ENCODE measurements at places on chromosomes 3 and 15.
A peak's percentile ranks its signal among the peaks of the same experiment; 100 is the strongest.

GRCh38 chr3:42119561-42120355 is 28.6 kb downstream of the TRAK1 start:
- DNase-seq: no peak

DNA sequence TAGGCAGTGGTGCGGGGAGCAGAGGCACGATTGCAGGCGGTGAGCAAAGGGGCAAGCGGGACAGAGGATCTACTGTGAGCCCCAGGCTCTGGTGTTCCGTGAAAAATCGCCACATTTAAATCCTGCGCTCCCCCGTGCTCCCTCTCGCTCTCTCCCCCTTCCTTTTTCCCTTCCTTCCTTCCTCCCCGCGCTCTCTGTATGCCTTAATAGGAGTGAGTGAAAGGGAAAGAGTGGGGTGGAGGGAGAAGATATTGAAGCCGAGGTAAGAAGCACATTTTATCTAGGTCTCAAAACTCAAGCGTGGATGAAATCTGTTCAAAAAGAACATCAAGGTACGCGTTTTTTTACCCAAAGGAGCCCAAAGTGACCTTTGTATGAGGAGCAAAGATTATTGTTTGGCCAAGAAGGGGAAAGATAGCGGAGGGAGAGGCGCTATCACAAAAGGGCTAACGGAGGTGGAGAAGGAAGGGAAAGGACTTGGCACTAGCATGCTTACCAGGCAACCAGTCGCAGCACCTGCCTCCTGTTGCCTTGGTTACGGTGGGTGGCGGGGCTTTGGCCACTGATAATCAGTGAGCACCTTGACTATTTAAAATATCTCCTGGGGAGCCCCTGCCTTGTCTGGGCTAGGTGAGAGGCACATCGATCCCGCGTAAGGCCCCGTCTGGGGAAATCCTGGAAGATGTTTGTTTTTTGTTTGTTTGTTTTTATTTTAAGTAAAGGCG is 14.9 kb upstream of the AEN start:
- DNase-seq: no peak

DNA sequence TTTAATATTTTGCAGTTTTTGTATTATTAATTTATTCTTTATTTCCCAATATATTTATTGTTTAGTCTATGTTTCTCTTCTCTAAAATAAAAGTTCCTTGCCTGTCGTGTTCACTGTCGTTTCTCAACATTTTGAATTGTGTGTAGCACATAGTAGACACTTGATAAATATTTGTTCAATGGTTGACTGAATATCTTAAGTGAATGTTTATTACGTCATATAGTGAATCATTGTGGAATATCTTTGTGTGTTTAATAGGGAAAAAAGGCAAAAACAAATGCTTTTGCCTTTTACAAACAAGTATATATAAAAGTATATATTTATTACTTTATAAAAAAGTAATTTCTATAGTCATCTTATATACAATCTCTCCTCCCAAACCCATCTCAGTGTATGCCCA is 572.3 kb downstream of the EPHA3 start:
- no peak for DNase-seq

GRCh38 chr3:196968233-196969133 is at the start of gene PIGZ:
PIGZ (minus strand) TSS chr3:196968833; CDS start chr3:196952031, 16,802 bp downstream.
- no peak for DNase-seq

DNA sequence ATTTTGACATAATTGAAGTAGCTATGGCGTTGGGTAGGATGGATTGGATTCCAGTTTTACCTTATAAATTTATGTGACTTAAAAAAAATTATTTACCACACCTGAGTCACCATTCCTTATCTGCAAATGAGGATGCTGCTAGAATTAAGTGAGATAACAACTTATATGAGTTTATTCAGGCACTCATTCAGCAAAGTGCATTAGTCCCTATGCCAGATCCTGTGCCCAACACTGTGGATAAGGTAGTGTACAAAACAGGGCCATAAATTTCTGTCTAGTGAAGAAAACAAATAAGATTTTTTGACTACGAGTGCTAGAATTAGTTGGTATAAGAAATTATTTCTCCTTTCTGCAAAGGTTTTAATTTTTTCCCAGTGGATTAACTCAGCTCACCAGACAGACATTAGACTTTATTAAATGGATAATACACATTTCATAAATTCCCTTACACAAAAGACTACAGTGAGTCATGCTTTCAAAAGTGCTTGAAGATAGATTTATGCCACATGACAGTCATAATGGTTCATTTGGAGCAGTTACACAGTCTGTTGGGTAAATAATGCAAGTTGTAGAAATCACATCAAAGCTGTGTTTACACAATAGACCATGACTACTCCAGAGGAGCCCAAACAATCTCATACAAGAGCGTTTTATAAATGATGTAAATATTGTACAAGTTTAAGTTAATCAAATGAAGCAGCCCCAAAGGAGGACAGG is 129.9 kb upstream of the TGFBR2 start:
- DNase-seq: no peak

- no peak for DNase-seq
Measured at GRCh38 chr15:58227706-58228543, 89.7 kb downstream of the AQP9 start.

DNA sequence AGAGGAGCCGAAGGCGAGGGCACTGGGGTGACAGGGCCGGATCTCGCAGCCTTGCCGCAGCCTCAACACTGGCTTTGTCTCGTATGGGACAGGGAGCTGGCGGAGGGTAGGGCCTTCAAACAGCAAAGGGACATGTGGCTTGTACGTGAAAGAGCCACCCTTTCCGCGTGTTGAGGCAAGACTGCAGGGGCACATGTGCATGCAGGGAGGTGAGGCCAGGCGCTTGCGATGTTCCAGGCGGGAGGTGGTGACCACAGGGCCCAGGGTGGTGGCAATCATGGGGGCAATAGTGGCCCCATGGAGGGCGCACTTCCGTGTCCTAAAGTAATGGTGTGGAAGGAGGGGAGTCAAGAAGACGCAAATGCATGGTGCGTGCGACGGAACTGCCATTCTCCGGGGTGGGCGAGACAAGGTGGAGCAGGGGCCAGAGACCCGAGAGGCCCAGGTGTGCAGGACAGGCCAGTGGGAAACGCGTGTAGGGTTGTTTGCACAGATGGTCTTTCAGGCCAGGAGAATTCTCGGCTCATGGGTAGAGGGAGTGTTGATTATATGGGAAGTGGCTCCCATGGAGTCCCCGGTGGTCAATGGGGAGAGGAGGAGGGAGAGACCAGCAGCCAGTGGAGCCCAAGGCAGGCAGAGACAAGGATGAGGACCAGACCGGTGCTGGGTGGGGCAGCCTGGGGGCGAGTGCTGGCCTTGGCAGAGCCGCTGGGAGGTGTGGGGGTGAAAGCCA is 45.8 kb upstream of the PCSK6 start:
- no peak for DNase-seq

DNA sequence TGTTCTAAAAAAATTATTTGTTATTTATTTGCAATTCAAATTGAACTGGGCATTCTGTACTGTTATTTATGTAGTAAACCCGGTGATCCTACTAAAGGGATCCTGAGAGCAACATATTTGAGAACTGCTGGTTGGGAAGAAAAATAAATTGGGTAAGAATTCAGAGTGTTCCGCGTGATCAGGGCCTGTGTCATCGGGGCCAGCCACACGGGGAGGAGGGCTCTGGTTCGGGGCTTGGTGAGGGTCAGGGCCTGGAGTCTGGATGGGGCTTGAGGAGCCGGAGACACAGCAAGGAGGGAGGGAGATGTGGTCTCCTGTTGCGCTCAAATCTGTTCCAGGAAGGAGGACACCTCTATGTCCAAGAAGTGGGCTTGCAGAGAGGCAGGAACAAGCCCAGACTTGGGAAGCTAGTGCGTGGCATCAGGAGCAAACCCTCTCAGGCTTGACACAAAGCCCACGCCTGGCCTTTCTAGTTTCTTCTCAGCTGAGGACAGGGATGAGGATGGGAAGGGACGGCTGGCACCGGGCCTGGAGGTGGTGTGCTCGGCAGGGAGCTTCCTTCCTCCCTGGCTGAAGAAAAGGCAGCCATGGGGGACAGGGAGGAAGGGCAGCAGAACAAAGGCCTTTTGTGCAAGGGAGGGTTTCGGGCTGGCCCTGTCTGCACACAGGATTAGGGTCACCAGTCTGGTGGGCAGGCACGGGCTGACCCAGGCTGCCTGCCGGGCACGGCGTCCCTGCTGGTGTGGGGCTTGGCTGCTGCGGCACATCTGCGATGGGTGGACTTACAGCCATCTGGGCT is 22.9 kb upstream of the FBLN2 start:
- DNase-seq: peak; percentile 49

DNA sequence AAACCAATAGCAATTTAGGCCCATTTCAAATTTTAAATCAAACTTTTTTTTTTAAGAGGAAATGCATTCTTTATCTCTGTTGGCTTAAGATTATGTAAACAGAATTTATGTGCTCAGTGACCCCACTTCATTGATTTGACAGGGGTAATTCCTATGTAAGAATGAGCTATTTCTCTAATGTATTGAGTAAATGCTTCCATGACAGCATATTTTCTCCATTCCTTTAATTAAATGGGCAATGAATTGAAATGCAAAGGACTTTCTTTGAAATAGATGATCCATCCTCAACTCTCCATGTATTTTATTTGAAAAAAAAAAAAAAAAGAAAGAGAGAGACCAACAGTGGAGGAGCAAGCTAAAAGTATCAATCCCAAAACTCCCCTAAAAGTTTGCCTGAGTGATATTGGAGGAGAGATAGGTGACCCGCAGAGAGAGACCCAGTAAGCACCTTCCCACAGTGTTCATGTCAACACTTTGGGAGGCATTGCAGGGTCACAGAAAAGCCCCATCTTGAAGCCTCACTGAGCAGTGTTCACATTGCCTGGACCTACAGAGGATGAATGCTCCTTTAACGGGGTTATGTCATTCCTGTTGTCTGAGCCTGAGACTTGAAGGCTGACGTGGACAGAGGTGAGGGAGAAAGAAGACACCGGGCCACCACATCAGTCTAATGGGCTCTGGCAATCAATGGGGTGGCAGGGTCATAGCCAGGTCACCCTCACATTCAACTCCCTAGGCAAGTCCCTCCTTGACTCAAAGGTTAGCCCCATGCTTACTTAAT is 176.0 kb downstream of the SHOX2 start:
- DNase-seq: no peak

DNA sequence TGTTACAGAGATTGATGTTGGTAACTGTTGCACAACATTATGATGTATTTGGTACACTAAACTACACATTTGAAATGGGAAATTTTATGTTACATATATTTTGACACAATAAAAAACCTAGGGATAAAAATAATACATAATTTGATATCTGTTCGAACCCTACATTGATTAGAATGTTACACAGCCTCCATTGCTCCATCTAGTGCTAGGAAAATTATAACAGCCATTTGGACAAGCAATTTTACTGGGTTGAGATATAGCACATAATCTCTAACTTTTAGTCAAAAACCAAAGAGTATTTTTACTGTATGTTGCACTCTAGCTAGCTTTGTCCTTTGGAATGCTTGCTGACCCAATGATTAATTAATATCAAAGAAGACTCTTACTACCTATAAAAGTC is 108.1 kb downstream of the LSAMP start:
- DNase-seq: no peak

- no peak for DNase-seq
Measured at GRCh38 chr15:80455668-80456442, 51.7 kb downstream of the ARNT2 start.

GRCh38 chr3:71680603-71681002 is 44.6 kb downstream of the EIF4E3 start:
- no peak for DNase-seq

- DNase-seq: no peak
Measured at GRCh38 chr3:193816656-193817311, 223.8 kb downstream of the OPA1 start.

GRCh38 chr15:31160740-31161495 is 59.4 kb upstream of the TRPM1 start:
- no peak for DNase-seq

Measured in RWPE2 (cell line).